Esophagus squamous epithelium (tissue), 5 donors: ENCODE measurements at places on chromosomes 7 and 10.

- no peak for DNase-seq
Measured at GRCh38 chr10:73975388-73975787, 22.5 kb upstream of the VCL start.

DNA sequence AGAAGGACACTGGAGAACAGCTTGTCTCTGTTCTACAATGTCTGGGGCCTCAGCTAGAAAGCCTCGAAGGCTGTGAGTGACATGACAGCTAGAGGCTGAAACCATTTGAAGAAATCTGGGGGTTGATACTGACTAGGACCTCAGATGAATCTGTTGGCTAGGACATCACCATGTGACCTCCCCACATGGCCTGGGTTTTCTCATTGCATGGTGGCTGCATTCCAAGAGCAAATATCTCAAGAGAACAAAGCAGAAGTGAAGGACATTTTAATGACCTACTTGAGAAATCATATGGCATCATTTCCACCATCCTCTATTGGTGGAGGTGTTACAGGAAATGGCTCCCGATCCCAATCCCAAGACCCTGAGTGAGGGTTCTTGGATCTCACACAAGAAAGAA, 450.6 kb upstream of the AUTS2 start:
- DNase-seq, result no peak

GRCh38 chr7:70472601-70473237, 659.2 kb upstream of the GALNT17 start:
- DNase-seq, result no peak

DNA sequence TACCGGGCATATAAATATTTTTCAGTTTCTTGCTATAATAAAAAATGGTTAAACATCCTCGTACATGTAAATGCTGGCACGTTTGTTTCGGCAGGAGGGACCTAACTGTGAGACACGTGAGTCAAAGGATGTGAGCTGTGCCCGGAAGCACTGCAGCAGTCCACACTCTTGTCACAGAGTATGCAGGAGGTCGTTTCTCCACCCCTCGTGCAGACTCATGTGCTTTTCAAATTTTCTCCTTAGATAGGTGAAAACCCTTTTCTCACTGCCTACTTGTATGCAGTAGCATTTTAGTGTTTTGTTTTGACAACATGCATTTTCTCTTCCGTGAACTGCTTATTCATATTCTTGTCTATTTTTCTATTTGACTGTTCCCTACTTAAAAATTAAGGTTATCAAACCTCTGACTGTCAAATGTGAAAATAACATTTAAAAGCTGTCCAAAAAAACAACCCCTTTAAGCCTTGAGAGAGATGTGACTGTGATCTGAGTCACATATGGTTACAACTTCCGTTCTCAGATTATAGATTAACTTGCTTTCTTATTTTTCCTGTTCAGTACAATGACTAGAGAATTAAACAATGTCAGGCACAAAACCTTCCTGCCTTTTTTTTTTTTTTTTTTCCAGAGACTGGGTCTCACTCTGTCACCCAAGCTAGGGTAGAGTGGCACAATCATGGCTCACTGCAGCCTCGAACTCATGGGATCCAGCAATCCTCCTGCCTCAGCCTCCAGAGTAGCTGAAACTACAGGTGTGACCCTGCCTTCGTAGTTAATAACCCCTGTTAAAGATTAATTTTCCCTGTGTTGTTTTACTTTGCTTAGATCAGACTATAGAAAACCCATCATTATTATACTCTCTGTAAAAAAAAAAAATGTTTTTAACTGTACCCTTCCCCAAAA, 45.1 kb downstream of the DPY19L1 start:
- no peak for DNase-seq

DNA sequence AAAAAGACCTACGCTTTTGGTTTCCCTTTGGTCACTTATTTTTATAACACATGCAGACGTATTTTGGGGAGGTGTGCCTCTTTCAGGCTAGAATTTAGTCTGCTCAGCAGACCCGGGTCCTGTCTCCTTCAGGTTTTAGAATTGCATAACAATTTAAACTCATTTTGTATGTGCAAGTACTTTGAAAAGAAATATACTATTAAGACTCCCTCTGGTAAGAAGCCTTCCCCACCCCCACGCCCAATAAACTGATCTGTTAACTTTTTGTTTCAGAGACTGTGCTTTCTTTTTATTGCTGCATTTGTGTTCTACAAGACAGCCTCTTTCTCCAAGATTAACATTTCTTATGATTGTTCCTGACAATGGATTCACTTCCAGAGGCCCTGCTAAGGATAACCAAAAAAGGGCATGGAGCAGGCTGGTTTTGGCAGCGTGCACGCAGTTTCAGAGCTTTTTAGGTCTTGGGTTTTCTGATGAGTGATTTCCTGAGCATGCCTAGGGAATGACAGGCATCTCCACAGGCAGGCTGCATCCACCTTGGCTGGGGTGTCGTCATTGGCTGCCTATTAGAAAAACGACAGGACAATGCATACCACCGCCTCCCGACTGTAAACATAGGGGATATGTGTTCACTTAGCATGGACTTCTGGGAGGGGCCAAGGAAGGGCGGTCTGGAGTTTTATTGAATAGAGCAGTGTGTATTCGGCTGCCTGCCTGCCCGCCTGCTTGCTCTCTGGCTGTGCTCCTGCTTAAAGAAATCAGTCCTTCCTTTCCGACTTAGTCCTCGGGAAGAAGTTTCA, at the start of gene CALD1:
CALD1 (plus strand) TSS at position 694 of the 800 bp plus-strand sequence. CDS start 88,100 bp downstream, outside the sequence.
- no peak for DNase-seq

DNA sequence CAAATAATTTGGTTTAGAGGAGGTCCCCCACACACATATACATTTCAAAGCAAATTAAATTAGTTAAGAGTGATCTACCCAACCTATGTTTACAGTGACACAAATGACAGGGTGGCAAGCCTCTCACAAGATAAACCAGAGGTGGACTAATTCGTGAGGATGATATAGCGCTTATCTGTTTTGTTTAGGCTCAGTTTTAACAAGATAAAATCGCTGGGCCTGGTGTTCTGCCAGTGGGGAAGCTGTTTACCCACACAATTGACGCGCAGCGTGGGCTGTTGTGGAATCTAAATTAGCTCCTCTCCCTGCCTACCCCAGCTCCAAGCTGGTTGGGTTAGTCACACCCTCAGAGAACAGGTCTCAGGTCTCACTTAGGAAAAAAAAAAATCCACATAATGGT, 16.7 kb upstream of the PLXNA4 start:
- no peak for DNase-seq
